Kidney epithelial cell (primary cell): ENCODE measurements at places on chromosomes 11 and 22. TPM values are rescaled to one million over a fixed set of nuclear protein-coding genes. Genes with fewer than 3 reads are reported as not detected.

The ZP1 gene
- total RNA-seq = not detected in 2 replicates

DNA sequence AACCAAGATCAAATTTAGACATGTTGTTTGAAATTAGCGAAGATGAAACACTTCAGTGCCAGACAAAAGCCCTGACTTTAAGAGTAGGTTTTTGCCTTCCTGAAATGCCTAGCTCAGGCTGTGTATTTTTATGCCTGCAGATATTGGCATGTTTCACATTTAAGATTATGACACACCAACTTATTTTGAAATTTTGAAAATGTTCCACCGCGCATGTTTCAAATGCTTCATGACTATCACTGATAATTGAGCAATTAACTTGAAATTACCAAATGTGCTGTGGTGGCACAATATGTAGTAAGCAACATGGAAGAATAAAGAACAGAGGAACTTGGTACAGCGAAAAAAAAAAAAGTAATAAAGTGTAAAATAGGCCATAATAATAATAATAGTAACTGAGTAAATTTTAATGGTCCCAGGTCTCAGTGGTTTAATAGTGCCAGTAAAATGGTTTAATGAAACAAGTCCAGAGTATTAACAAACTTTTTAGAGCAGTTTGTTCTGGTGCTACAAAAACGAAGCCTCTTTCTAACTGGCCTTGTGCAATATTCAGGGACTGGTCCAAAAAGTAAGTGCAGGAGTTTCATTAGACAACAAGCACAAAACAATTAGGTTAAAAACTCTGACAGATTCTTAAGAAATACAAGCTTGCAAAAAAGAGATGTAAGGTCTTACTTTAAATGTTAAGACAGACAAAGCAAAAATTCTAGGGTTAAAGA, 112.5 kb upstream of the SOX6 start:
- DNase-seq = no peak

The CCDC188 gene
- 0.55 and 1.8 TPM in 2 replicates for total RNA-seq

DNA sequence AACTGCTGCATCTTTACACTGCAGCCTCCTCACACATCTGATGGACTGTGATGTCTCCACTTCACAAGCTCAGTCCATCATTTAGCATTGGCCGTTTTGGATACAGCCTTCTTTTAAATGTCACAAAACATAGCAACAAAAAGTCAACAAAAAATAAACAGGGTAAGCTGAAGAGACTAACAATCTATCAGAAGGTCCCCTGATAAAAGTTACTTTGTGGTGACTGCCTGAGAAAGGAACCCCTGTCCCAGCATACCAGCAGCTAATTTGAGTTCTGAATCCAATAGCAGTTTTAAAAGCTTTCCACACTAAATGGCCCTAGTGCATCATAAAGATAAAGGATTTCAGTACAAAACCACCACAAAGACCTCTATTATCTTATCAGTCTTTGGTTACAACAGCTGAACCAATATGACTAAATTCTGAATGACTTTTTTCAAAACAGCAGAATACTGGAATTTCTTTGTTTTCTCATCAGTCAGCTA, 162.4 kb downstream of the SOX6 start:
- DNase-seq = no peak

The TSSK2 gene
- total RNA-seq = not detected in 2 replicates

- DNase-seq = peak; percentile 83
Observed at GRCh38 chr11:10857709-10858438, at the start of gene ZBED5. Gene ZBED5, minus strand, starts transcription at chr11:10858053. Its CDS starts 3,108 bp downstream, at chr11:10854945.

The SGSM1 gene
- total RNA-seq = 0.25 and 0.55 TPM in 2 replicates
